Progenitor cell of endocrine pancreas (in vitro differentiated cells): ENCODE measurements at places on chromosomes 2 and 18.

DNA sequence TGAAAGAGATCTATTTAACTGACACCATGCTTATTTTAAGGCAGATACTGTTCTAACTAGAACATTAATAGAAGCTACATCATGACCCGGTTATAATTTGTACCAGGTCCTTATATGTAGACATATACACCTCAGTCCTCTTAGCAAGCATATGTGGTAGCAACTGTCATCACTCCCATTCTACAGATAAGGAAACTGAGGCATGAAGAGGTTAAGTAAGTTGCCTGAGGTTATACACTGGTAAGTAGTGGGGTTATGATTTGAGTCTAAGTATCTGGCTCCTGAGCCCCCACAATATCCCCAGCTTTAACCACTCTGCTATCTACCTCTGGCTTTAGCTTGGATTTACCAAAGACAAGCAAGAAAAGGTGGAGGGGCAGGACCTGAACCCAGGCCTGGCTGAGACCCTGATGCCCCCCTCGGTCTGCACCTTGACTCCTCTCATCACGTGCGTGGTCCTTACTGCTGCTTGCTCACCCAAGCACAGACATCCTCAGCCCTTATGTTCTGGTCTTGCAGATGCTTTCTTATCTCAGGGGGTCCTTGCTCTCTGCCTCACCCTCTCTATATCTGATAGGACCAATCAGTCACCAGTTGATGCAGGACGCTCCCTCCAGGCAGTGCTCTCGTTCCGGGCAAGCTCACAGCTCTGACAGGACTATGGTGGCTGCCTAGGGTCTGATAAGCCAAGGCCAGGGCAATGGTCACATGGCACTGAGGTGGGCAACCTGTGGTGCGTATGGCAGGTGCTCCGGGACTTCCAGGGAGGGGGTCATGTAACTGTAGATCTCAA is 4.0 kb downstream of the DYSF start:
- no peak for DNase-seq

DNA sequence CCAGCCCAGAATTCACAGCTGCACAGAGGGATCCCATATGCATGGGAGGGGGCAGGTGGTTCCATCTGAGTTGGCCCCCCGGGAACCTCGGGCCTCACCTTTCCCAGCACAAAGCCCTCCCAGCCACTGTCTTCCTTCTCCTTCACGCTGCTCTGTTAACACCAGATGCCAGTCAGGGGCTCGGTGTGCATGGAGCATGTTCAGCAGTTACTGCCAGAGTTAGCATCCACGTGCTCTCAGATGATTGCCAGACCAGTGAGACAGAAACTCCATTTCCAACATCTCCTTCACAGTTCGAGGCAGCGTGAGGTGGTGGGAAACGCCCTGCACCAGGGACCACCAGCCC is 101.0 kb downstream of the PTGR3 start:
- DNase-seq, result no peak

DNA sequence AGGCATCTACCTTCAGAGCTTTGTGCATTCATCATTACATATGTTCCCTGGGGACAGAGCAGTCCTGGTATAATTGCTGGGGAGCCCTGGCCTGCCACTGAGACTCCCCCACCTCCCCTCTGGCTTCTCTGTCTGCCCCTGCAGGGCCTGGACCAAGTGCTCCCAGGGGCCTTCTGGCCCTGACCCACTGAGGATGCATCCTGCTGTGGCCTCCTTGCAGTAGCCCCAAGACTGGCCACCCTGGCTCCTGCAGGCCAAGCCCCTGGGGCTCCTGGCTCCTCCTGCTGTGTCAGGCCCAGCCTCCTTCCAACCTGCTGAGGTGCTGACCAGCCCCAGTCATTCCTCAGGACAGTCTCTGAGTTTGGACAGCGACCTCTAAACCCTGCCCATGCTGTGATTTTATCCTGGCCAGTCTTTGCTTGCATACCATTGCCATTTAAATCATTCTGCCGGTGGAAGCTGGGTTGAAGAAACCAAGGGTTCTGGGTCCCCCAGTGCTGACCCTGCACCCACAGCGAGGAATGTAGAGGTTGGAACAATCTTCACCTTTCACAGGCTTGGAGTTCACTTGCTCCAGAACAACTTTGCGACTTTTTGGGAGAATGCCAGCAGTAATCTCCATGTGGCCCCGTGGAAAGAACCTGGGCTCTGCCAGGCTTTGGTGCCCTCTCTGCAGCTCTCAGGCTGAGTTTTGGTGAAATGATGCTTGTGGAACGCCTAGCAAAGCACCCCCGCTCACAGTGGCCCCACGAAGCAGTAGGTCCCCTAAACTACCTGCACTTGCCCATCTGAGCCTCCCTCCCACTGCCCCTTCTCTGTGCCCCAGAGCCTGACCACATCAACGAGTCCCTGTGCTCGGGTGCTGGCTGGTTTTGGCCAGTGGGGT is 167.3 kb upstream of the GLI2 start:
- DNase-seq, result no peak

- no peak for DNase-seq
Observed at GRCh38 chr2:122445003-122445402, 689.6 kb downstream of the TSN start.

GRCh38 chr2:189818249-189819038 is 34.2 kb downstream of the PMS1 start:
- DNase-seq, result no peak

DNA sequence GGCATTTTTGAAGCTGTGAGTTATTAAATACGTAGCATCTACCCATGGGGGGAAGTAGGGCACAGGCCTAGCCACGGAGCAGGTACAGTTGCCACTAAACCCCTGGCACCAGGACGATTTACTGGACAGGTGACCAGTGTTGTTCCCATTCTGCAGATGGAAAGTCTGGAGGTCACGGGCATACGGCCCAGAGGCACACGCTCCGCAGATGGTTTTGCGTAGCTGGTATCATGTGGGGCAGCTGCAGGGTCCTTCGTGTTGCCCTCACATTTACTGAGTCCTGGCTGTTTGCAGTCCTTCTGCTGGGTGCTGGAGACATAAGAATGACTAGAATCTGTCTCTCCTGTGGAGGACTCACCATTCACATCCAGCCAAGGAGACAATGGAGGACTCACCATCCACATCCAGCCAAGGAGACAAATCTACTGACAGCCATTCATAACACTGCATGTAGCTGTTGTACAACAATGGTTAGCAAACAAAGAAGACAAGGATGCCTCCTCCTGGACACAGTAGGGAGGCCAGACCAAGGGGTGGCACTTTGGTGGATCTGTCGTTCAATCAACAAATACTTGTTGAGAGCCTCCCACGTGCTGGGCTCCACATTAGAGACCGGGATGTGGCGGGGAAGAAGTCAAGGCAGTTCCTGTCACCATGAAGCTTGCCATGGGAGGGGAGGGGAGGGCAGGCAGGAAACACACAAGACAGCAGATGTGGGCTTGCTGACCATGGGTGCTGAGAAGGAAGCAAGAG is 24.9 kb downstream of the TWIST2 start:
- DNase-seq, result no peak

DNA sequence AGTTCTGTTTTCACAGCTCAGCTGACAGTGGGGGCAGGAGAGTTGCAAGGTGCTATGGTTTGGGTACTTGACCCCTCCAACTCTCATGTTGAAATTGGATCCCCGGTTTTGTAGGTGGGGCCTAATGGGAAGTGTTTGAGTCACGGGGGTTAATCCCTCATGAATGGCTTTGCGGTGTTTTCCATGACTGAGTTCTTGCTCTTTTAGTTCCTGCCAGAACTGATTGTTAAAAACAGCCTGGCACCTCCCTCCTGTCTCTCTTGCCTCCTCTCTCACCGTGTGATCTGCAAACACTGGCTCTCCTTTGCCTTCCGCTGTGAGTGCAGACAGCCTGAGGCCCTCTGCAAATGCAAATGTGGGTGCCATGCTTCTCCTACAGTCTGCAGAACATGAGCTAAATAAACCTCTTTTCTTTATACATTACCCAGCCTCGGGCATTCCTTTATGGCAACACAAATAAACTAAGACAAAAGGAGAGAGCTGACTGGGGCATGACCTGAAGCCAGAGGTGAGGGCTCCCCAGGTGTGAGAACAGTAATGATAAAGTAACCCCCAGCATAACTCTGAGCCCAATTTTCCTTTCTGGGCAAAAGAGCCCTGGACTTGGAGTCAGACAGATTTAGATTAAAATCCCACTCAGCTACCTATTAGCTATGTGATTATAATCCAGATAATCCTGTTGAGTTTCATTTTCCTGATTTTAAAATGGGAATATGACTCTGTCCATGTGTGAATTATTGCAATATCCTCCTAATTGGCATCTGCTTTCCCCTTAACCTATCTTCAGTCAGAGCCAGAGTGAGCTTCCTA is 64.9 kb upstream of the CAPN13 start:
- DNase-seq, result no peak

GRCh38 chr2:239692362-239692851 is 291.6 kb upstream of the HDAC4 start:
- DNase-seq, result no peak

- no peak for DNase-seq
Observed at GRCh38 chr2:166031054-166031453, 77.5 kb upstream of the TTC21B start.

GRCh38 chr2:225600444-225600843 is 200.9 kb downstream of the NYAP2 start:
- no peak for DNase-seq

- no peak for DNase-seq
Observed at GRCh38 chr2:24576617-24577016, 85.6 kb downstream of the NCOA1 start.

GRCh38 chr2:231467613-231468530 is 3.6 kb upstream of the NCL start:
- no peak for DNase-seq

GRCh38 chr2:25602333-25602723 is 71.0 kb downstream of the DTNB start:
- no peak for DNase-seq

DNA sequence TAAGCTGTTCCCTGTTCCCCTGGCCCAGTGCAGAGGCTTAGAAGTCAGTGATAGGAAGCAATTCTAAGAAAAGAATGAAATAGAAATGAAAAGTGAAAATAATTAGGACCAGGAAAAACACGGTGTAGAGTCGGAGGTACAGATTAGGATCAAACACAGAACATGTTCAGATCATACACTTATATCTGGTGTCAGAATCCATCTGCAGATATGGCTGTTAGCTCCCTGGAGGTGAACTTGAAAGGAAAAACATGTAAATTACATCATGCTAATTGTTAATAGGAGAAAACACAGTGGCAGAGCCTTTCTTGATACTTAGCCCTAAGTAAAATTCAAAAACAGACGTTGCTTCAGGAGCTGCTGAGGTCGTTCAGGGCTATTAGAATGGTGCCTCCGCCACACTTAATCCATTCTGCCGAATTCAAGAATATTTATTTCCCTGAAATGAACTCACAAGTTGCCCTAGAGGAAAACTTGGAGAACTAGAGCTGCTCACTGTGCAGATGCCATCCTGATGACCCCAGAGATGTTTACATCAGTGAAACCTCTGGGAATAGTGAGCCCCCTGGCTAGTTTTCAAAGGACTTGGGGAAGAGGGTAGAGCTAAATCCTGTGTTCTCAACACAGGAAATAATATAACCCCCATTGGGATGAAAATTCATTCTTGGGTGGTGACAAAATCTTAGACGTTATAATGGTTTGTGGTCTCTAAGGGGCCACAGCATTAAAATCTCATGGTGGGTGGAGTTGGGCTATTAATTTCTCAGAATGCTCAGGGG is 27.5 kb downstream of the LPIN1 start:
- no peak for DNase-seq

DNA sequence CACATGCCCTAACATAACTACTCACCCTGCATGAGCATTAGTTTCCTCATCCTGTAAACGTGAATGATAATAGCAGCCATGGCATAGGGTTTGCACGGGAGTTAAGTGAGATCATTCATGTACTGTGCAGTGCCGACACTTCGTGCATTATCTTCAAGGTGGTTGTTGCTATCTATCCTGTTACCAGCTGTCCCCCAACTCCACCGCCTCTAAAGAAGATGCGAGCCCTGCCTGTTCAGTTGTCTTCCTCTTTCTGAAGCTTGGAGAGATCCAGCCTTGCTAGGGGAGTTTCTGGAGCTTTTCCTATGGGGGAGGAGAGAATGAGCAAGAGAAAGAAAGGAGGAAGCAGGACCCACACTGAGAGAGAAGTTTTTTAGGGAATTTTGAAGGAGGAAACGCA is 34.4 kb downstream of the YPEL5 start:
- DNase-seq, result no peak

DNA sequence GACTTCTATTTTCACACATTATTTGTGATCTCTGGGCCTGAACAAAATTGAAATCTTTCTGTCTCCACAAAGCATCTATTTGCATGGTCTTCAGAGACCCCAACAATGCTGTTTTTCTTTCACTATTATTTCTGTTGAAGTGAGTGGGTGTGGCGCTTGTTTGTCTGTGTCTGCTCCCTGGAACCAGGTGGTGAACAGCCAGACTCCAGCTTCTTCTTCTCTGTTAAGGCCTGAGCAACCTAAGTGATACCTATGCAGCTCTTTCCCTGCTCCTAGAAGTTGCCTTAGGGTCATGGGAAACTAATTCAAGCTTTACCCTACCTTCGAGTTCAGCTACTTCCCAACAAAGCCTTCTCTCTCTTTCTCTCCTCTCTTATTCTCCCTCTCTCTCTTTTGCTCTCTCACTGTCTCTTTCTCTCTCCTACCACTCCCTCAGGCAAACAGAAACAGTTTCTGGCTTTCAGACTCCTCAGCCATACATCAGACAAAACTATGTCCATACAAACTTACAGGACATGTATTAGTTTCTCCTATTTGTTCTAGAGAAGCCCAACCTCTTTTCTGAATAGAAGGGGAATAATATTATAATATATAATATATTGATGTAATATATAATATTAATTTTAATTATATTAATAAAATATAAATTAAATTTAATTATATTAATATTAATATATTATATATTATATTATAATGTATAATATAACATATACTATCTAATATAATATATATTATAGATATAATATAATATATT is 552.5 kb downstream of the DSC3 start:
- no peak for DNase-seq

DNA sequence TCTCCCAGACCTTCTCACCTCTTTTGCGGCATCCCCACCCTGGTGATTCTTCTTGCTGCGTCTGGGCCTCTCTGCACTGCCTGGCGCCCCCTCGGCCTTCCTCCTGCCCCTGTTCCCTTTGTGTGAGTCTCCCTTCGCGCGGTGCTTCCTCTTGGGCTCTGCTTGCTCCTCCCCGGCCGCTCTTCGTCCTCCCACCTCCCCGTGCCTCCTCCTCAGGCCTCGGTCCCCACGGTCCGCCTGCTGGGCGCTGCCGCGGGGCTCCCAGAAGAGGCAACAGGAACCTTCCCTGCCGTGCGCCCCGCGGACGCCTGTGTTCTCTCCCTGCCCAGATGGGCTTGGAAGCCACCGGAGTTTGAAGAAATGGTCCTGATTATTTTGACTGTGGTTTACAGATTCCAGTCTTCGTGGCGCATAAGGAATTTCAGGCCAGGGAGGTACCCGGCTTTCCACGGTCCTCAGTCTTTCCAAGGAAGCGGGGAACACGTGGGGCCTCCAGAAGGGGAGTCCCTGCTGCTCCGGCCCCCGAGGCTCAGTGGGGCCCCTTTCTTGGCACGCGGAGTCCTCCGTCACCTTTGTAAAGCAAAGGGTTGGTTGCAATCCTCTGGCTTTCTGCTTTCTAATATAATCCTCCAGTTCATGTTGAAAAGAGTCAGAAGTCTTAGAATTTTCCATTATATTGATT is 13.1 kb downstream of the RNU2-63P start:
- DNase-seq, result no peak
